ENCODE measurements at places on chromosomes 13 and 19. TPM values are rescaled to one million over a fixed set of nuclear protein-coding genes. Genes with fewer than 3 reads are reported as not detected.

UGGT2 gene
- 0.35 TPM for total RNA-seq

NPAS1 gene
- 0.68 TPM for total RNA-seq

BST2 gene
- total RNA-seq = 361 TPM

GAPDHS gene
- not detected for total RNA-seq

ZBTB32 gene
- 185 TPM for total RNA-seq

NOTCH3 gene
- total RNA-seq = not detected

ZNF229 gene
- total RNA-seq = 0.41 TPM

ADM5 gene
- 3.5 TPM for total RNA-seq

Measured in activated CD8-positive, alpha-beta memory T cell treated with anti-CD3 and anti-CD28 coated beads, Interleukin-2, amount 10 ng/mL, durations not matched to agents 7 days and 5 days (primary cell).